ENCODE measurements at places on chromosomes 4 and X.

DNA sequence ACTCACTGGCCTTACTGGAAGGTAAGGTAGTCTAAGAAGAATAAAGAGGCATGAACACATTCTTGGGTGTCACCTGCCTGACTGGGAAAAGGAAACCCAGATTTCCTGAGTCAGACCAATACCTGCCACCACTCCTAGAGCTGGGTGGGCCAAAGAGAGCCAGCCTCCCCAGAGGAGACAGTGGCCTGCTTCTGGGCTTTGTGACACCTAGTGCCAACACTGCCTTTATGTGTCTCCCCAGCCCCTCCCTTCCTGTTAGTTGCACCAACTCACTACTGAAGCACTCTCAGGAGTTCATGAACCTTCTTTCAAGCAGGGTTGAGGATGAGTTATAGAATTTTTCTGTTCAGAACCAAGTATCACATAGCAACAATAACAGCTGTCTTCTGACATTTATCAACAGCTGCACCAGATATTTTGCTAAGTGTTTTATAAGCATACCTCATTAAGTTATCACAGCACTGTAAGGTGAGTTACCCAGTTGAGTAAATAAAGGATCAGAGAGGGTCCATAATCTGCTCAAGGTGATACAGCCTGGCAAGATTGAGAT is 77.6 kb upstream of the ETNPPL start:
- no peak for DNase-seq

DNA sequence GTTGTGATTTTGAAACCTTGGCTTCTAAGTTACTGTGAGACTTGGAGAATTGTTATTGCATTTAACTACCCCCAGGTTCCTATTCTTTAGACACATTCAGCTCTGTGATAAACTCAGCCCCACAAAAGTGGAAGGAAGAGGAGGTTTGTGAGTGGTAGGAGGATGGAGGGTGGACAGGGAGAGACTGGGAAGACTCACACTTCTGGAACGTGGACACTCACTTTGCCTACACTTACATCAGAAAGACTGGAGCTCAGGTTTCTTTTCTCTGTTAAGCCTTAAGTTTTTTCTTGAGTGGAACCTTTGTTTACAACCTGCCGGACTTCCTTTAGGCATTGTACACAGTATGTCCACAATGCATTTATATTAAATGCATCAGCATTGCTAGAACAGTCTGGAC is 99.0 kb downstream of the AREG start:
- no peak for DNase-seq

DNA sequence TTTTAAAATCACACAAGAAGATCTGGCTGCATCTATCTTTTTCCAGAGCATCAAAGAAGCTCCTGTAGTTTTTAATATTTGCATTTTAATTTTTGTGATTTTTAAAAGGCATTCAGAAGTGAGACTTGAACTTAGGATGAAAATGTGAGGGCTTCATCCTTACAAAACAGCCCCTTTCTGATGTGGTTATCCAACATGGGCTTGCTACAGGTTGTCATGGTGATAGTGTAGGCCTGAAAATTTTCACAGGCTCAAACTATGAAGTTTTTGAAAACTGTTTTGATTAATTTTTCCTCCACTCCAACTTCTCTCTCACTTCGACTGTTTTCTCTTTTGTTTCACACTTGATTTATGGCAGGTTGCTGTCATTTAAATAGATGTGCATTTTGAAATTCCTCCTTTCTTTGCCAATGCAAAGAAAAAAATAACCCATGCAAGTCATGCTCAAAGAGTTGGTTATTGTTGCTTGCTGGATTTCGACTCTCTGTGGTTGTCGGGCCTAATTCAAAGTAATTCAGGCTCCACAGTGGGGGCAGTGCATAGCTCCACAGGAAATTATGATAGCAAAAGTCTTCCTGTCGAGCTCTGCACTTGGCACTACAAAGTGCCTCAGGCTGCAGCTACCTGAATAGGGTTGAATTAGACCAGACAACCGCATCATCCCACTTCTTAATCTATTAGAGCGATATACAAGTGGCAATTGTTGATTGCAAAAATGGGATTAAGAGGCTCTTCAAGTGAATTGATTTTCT is 201.0 kb upstream of the GPR101 start:
- DNase-seq: no peak

DNA sequence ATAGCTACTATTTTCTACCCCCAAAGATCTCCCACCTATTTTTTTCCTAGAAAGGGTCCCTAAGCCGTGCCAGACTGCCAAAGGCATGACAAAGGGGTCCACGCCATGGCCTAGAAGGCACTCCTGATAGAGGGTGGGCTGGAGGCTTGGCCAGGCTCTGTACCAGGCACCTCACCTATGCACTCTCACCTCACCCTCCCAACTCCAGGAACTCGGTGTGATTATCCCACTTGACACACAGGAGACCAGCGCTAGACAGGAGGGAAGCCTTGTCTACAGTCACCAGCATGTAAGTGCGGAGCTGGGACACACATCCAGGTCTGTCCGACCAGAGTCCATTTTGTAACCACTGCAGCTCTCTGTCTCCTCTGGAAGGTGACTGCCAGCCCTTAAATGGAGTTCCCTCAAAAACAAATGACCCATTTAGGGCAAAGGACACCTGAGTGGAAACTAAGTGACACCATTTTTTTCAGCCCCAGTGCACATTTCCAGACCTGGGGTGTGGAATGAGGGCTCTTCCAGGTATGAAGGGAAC is 106.4 kb downstream of the RTL5 start:
- no peak for DNase-seq

DNA sequence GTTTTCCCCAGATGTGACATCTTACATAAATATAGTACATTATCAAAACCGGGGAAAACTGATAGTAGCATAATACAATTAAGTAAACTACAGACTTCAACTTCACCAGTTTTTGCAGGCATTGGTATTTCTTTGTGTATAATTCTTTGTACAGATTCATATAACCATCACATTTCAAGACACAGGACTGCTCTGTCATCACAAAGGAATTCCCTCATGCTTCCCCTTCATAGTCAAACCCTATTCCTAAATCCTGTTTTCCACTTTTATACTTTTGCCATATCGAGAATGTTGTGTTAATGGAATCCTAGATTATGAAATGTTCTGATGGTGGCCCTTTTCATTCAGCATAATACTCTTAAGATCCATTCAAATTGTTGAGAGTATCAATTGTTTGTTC is 36.0 kb downstream of the STIM2 start:
- DNase-seq: no peak

DNA sequence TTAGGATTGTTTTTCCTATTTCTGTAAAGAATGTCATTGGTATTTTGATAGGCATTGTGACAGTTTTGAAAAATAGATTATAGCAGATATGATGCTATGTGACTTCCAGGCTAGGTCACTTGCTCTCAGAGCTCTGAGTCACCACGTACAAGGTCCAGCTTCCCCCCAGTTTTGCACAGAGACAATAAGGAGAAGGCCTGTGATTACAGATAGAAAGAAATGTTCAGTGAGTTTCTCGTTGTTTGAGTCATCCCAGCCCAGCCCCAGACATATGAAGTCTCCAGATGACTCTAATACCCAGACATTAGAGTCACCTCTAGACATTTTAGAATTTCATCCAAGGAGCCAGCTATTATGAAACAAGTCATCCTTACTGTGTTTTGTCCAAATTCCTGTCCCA is 57.2 kb downstream of the MFAP3L start:
- no peak for DNase-seq

- no peak for DNase-seq
Observed at GRCh38 chrX:115949900-115950822, 220.4 kb upstream of the AGTR2 start.

DNA sequence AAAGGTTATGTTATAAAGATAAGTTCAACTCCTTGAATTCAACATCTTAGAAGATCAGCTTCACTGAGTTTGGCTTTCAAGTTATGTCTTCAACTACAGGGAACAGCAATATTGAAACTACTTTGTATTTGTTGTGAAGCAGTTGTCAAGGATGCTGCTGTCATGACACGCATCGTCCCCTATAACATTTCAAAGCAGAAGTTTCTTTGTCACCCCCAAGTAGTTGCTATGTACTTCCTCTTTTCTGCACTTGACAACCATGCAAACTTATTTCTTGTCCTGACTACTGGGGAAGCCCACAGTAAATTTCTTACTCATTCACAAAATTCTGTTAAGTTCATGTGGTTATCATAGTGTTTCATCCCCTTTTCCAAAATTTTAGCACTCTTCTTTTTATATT is 14.3 kb downstream of the ANTXR2 start:
- DNase-seq: no peak

- DNase-seq: no peak
Observed at GRCh38 chrX:106286053-106286650, 118.0 kb downstream of the PWWP3B start.

- no peak for DNase-seq
Observed at GRCh38 chr4:94516067-94516466, 64.3 kb downstream of the PDLIM5 start.

- DNase-seq: no peak
Observed at GRCh38 chrX:149807747-149808458, 26.2 kb downstream of the MAGEA9 start.

DNA sequence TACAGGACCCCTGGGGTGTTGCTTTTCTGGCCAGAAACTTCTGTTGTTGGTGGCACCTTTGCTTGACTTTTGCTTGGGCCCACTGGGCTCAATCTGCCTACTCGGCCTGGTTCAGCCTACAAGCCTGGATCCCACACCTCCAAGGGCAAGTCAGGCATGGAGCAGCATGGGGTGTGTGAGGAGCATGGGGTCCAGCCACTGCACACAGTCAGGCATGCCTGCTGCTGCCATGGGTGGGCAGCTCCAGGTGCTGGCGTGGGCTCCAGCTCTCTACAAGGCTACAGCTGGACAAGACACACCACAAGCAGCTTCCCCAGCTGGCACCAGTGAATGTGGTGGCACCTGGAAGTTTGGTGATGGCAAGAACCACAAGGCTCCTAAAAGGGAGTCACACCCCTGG is 1683.1 kb upstream of the ADGRL3 start:
- no peak for DNase-seq

- no peak for DNase-seq
Observed at GRCh38 chr4:70402762-70403161, 5.0 kb downstream of the OPRPN start.

DNA sequence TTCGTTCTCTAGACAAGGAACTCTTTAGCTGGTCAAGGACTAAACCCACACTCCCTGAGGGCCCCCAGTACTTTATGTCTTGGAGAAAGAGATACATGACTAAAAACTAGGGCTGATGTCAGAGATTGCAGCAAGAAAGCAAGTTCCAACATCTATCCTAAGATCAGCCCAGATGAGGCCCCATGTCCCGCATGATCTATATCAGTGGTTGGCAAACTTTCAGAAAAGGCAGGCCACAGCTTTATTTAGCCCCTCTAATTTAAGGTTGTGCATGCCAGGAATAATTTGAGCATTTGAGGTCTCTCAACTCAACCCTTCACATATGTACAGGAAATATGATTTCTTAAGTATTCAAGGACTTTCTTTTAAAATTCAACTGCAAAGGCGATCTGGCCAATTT is 44.1 kb upstream of the FRMD7 start:
- DNase-seq: no peak

DNA sequence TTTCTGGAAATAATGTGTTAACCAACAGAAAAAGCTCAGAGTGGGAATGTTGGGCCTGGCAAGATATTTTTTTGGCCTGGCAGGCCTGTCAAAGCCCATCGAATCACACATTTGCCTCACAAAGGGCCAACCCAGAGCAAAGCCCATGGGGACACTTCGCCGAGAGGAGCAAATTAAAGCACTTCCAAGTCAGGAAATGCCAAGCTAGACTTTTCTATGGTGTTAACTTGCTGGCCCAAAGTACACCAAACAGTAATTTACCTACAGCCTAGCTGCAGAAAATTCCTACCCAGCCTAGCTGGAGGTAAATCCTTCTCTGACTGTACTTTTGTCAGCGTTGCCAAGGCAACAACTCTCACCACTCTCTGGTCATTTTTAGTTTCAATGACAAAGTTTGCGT is 288.6 kb upstream of the LDB2 start:
- DNase-seq: no peak

- DNase-seq: no peak
Observed at GRCh38 chr4:10175626-10176025, 59.0 kb upstream of the WDR1 start.

- DNase-seq: no peak
Observed at GRCh38 chrX:80266979-80267378, 153.3 kb upstream of the TENT5D start.

DNA sequence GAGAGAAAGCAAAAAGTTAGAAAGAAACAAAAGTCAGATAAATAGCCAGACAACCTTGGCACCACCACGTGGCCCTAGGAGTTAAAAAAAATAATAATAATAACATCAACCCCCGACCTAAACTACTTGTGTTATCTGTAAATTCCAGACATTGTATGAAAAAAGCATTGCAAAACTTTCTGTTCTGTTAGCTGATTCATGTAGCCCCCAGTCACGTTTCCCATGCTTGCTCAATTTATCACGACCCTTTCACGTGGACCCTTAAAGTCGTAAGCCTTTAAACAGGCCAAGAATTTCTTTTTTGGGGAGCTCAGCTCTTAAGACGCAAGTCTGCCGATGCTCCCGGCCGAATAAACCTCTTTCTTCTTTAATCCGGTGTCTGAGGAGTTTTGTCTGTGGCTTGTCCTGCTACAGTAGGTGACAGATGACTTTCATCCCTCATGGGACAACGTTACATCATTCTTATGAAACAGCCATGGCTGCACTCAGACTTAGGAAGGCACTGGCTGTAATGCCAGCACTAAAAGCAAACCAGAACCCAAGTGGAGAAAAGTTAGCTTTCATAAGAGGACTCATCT is 520 bp downstream of the ACOX3 start:
- no peak for DNase-seq

DNA sequence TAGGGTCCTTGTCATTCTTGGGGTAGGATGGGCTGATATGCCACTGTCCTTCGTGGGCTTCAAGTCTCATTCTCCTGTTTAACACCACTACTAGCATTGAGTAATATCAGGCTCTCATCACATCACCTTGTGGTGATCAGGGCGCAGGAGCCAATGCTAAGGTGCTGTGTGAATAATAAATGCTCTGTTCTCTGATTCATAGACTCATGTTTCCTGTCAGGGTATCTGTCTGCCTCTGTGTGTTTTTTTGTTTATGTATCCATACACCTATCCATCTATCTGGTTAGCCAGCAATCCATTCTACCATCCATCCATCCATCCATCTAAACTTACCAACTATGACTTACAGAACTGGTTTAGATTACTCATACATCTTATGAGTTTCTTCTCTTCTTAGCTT is 525.1 kb upstream of the ATOH1 start:
- no peak for DNase-seq

DNA sequence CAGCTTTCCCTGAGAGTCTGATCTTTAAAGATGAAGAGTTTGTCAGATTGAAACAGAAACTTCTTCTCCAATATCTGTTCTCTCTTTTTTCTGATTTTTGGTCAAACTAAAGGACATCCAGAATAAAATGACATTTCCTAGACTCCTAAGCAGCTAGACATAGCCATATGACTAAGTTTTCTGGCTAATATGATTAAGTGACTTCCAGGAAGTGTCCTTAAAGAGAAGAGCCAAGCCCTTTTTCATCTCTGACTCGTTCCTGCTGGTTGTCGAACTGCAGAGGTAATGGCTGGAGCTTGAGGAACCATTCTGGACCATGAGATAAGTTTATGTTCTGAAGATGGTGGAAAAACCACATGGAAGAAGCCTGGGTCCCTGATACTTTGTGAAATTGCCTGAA is 546.0 kb downstream of the BCOR start:
- DNase-seq: no peak

Measured in activated CD4-positive, alpha-beta T cell treated with anti-CD3 and anti-CD28 coated beads for 4 hours (primary cell).